ENCODE measurements at places on chromosomes 16 and 17. TPM values are rescaled to one million over a fixed set of nuclear protein-coding genes. Genes with fewer than 3 reads are reported as not detected.
A peak's percentile ranks its signal among the peaks of the same experiment; 100 is the strongest.

Gene KRT39
- total RNA-seq: not detected

GRCh38 chr16:64356267-64356666 is 765.6 kb downstream of the CDH11 start:
- H3K27ac ChIP-seq: no peak overlapping the region
- H3K4me3 ChIP-seq: no peak overlapping the region
- H3K4me1 ChIP-seq: no peaks in the 10 kb centered on the region

DNA sequence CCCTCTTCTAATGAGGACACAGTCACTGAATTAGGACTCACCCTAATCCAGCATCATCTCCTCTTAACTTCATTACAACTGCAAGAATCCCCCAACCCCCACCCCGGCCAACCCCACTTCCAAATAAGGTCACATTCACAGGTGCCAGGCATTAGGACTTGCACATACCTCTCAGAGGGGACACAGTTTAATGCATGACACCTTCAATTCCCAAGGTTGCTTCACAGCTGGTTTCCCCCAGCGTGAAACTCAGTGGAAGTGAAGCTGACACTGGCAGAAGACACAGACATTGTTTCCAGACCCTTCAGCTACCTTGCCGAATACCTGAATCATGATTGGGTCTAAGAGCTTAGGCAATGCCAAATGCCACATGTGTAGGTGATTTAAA is 217.0 kb upstream of the DYNLRB2 start:
- DNase-seq: no peak
- peaks cover 10% of the 10 kb centered on the region for H3K27me3 ChIP-seq
- H3K36me3 ChIP-seq: no peaks in the 10 kb centered on the region
- no peaks in the 10 kb centered on the region for H3K4me1 ChIP-seq

DNA sequence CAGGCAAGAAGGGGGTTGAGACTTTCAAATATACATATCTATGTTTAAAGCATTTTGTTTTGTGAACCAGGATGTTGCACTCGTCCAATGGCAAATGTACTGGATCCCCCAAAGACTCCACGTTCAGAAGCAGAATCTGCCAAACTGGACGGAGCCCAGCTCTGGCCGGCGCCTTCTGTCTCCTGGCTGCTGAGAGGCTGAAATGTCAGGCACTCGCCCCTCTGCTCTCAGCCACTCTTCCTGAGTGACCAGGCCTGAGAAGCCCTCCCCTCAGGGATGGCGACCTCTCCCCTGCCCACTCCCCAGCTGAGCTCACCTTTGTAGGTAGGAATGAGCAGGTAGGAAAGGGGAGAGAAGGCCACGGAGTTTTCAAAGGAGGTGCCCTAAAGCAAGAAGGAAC is 187.5 kb upstream of the FOXF1 start:
- H3K36me3 ChIP-seq: no peaks in the 10 kb centered on the region
- H3K4me3 ChIP-seq: no peak overlapping the region
- peaks cover 10% of the 10 kb centered on the region for H3K27me3 ChIP-seq
- no peak overlapping the region for H3K27ac ChIP-seq
- no peaks in the 10 kb centered on the region for H3K4me1 ChIP-seq
- DNase-seq: no peak

DNA sequence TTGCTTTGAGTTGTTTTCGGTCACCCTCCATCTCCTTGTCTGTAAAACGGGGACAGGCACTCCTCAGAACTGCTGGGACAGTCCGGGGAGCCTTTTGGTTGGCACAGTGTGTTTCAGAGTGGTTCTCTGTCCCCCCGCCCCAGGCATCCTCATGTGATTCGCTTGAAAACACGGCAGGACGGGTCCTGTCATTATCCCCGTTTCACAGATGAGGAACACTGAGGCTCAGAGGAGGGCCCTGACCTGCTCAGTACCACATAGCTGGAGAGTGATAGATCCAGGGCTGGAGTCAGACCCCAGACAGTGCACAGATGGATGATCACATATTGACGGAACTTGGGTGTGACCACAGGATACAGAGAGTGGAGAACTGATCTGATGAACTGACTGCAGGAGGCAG is 13.5 kb upstream of the ADGRG1 start:
- H3K4me3 ChIP-seq: no peak overlapping the region
- DNase-seq: no peak
- H3K27me3 ChIP-seq: no peaks in the 10 kb centered on the region

Gene CFAP97D1
- not detected for total RNA-seq

DNA sequence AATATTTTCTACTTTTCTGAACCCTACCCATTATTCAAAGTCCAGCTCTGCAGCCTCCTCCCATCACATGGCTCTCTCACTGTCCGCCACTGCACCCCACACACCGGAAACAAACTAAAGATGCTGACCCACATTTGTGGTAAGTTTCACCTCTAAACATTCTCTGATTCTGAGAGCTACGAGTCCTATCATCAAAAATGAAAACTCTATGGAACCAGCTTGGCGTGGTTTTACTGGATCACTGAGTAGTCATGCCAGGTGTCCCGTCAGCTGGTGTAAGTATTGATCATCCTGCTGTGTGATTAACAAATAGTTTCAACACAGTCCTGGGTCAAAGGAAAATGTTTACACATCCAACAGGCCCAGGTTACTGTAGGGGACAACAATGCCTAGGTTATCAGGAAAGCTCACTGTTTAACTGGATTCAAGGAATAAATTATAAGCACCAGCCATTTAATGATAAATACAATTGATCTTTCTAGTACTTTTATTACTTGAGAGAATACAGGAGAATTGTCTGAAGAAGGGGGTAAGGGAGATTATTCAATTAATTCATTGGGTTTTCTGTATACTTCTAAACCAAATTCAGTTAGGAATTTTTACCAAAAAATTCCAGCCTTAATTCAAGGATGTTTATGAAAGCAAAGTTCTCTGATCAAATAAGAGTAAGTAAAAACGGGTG is 33.9 kb downstream of the CYTH1 start:
- H3K27ac ChIP-seq: peak overlapping the region; percentile 95
- peak overlapping the region; percentile 65 for H3K4me3 ChIP-seq
- H3K36me3 ChIP-seq: peaks cover 3% of the 10 kb centered on the region
- peak; percentile 77 for DNase-seq
- H3K27me3 ChIP-seq: no peaks in the 10 kb centered on the region

GRCh38 chr17:53141731-53142130 is 681.0 kb upstream of the KIF2B start:
- H3K4me1 ChIP-seq: no peaks in the 10 kb centered on the region
- no peaks in the 10 kb centered on the region for H3K27me3 ChIP-seq
- no peak overlapping the region for H3K27ac ChIP-seq
- no peaks in the 10 kb centered on the region for H3K36me3 ChIP-seq
- DNase-seq: no peak
- no peak overlapping the region for H3K4me3 ChIP-seq

Gene TLCD2
- 0.05 TPM for total RNA-seq

- DNase-seq: no peak
- H3K4me3 ChIP-seq: peak overlapping the region; percentile 88
- peaks cover 4% of the 10 kb centered on the region for H3K27me3 ChIP-seq
Observed at GRCh38 chr16:3149193-3149530, 14.3 kb downstream of the ZNF213 start.
